DMS53 (cell line): ENCODE measurements at places on chromosomes 12 and 14.

GRCh38 chr12:11534064-11534463, 115.4 kb upstream of the ETV6 start:
- no peak for DNase-seq

DNA sequence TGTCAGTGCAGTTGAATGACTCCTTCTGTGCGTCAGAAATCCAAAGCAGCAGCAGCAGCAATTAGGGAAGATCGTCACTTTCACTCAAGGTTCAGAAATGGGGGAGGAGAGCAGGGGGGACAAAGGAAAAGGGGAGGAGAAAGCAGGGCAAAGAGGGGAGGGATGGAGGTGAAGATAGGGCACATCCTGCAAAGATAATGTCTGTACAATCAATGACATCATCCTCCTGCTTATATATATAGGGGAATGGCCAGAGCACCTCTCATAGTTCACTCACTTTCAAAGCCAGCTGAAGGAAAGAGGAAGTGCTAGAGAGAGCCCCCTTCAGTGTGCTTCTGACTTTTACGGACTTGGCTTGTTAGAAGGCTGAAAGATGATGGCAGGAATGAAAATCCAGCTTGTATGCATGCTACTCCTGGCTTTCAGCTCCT, at the start of gene NTS:
Gene NTS, plus strand, starts transcription at position 265 of the 431 bp plus-strand sequence. Its CDS starts 109 bp downstream, at position 374.
- DNase-seq, result peak; percentile 50

DNA sequence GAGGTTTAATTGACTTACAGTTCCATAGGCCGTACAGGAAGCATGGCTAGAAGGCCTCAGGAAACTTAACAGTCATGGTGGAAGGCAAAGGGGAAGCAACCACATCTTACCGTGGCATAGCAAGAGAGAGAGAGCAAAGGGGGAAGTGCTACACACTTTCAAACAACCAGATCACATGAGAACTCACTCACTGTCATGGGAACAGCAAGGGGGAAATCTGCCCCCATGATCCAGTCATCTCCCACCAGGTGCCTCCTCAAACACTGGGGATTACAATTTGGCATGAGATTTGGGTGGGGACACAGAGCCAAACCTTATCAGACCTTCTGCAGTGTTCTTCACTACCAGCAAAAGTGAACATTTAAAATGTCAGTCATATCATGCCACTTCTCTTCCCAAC, 58.9 kb downstream of the USP15 start:
- DNase-seq, result no peak

DNA sequence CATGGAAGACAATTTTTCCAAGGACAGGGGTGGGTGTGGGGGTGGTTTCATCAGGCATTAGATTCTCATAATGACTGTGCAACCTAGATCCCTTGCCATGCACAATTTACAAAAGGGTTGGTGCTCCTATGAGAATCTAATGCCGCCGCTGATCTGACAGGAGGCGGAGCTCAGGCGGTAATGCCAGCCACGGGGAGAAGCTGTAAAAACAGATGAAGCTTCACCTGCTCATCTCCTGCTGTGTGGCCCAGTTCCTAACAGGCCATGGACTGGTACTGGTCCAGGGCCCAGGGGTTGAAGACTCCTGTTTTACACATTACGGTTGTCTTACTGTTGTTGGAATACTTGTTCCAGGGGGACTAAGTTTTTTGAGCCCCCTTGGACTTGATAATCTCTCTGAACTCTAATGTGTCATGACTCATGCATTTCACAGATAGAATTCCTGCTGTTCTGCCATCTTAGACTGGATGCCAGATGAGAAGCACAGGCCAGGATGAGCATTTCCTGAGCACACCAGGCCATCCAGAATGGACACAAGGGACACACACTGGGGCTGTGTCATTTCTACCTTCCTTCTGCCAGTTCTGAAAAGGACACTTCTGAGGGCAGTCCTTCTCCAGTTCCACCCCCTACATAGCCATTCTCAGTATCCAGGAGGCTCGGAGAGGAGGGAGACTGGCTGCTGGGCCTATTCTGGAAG, 5.8 kb downstream of the PLEKHD1 start:
- DNase-seq, result no peak

- no peak for DNase-seq
These were observed 28.1 kb downstream of the SINHCAF start for GRCh38 chr12:31297572-31298514.

GRCh38 chr14:101232340-101233020, 328.8 kb upstream of the DIO3 start:
- DNase-seq, result no peak

GRCh38 chr14:77593501-77593961, 22.9 kb downstream of the SPTLC2 start:
- peak; percentile 27 for DNase-seq

- DNase-seq, result no peak
These were observed 838.2 kb upstream of the MGAT4C start for GRCh38 chr12:87094356-87094755.

- DNase-seq, result no peak
These were observed 70.5 kb downstream of the HMGA2 start for GRCh38 chr12:65894624-65895390.

DNA sequence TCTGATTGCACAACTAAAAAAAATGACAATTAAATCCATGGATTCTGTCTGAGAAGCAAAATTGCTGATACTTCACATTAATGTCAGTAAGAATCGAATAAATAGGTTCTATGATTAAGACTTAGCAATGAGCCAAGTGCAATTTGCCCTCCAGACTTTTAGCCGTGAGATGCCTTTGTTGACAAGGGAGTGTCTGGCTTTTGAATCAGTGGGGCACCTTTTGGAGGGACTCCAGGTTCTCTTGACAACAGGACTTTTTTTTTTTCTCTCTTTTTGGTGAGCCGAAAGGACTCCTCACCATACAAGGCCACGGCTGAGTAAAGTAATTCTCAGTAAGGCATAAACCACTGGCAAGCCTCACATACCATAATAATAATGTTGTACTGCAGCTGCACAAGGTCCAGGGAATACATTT, 4.7 kb upstream of the MDM1 start:
- no peak for DNase-seq

DNA sequence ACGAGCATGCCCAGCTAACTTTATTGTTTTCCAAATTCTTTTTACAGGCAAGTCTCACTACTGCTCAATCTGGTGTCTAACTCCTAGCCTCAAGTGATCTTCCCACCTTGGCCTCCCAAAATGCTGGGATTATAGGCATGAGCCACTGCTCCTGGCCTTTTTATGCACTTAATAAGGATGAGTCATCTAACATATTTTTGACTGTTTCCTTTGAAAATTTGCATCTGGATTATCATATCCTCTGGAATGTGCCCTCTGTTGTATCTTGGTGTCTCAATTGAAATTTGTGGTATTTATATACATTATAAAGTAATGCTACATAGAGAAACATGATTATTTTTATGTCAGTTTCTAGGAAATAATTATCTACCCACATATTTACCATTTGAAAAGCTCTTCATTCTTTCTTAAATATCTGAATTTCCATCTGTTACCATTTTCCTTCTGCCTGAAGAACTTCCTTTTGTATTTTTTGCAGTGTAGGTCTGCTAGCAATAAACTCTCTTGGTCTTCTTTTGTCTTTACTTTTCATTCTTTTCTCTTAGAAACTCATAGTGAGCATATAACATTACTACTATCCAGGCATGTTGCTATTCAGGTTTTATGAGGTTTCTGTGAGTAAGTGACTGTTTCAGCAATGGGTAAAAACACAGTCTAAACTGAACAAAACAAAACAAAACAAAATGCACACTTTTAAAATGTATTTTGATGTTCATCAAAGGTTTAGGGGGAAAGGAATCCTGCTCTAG, 52.8 kb upstream of the CNOT2 start:
- no peak for DNase-seq

DNA sequence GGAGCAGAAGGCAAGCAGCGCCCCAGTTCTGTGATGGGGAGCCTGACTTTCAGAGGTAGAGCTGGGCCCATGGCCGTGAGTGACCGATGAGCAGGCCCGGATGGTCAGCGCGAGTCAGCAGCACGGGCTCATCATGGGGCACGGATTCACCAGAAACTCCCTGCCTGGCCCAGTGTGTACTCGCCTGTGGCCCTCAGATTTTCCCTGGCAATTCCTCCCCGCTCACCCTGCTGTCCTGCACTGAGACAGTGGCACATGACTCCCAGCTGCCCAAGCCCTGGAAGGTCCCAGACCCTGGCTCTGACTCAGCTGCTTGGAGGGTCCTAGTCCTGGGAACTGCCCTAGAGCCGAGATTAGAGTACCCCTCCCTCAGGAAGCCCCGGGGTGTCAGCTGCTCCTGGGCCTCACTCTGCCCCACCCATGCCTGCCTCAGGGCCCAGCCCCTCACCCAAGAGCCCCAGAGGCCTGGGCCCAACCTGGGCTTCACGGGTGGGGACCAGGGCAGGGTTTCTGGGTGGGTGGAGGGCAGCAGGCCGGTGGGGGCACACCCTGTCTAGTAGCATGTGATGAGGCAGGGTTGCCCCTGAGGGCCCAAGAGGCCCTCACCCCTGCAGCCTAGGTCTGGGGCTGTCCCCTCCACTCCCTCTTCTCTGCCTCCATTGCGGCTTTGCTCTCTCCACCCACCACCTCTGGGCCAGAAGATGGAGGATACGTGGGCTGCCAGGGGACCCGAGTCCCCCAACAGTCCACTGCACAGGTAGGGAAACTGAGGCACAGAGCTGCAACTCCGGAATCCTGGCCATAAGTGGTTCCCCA, 8.4 kb downstream of the TRMT61A start:
- no peak for DNase-seq
